Stimulated activated CD4-positive, alpha-beta T cell treated with anti-CD3 and anti-CD28 coated beads, Interleukin-1b, Interleukin-23, amount 100 ng/mL, for 4 hours (primary cell): ENCODE measurements at places on chromosomes 6 and 20.

GRCh38 chr6:71433441-71433840, 144.8 kb downstream of the OGFRL1 start:
- DNase-seq = no peak

- DNase-seq = no peak
These were observed 297.5 kb downstream of the SOX4 start for GRCh38 chr6:21891080-21891479.

GRCh38 chr6:150426198-150426597, 57.4 kb downstream of the IYD start:
- no peak for DNase-seq

DNA sequence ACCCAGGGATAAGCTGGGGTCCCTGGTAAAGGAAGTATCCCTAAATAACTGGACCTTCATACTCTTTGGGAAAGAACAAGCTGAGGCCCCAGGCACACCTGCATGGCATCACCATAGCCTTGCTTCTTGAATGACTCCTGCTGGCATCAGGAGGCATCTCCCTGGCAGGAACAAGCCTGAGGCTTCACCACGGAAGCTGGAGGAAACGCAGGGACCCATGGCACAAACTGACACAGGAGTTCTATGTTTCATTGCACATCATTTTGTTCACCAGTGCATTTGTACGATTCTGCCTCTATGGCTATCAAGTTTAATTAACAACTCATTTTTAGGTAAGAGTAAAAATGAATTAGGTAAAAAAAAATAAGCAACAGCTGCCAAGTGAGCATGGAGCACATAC, 619 bp upstream of the PDE7B start:
- DNase-seq = no peak

DNA sequence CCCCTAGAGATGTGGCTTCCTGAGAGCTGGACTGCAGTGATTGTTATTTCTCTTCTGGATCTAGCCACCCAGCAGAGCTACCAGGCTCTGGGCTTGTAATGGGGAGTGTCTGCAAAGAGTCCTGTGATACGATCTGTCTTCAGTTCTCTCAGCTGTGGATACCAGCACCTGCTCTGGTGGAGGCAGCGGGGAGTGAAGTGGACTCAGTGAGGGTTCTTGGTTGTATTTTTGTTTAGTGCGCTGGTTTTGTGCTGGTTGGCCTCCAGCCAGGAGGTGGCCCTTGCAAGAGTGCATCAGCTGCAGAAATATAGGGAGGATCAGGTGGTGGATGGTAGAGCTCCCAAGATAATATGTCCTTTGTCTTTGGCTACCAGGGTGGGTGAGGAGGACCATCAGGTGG, 33.7 kb downstream of the PAX1 start:
- DNase-seq = no peak

DNA sequence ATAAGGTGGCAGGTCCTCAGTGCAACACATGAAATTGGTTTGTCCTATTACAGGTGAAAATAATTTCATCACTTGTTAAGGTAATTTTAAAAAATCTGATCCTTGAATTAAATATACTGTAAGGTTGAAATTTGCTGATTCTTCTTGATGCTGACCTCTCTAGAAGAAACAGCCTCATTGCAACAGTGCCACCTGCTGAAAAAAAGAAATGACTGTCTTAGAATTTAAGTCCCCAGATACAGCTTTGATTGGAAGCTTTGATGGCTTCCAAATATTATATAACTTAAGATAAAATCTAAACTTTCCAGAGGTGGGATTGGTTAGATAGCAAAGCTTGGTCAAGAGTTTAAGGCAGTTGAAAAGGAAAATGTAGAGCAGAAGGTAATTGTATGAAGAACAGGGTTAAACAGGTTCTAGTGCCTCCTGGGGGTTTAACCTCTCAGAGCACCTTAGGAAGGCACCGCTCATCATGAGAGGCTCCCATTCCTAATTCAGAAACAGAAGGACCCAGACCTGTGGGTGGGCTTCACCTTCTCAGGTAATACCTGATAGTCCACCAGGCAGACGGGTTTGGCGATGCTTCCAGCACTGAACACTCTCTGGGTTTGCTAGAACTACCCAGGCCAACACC, 401.0 kb downstream of the PAX1 start:
- no peak for DNase-seq

GRCh38 chr6:144219056-144219685, 66.0 kb upstream of the UTRN start:
- no peak for DNase-seq

DNA sequence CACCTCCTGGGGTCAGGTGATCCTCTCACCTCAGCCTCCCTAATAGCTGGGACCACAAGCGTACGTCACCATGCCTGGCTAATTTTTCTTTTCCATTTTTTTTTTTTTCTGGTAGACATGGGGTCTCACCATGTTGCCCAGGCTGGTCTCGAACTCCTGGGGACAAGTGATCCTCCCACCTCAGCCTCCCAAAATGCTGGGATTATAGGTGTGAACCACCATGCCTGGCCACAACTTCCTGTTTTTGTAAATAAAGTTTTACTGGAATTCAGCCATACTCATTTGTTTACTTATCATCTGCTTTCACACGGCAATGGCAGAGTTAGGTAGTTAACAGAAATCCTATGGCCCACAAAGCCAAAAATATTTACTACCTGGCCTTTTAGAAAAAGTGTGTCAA, 7.8 kb upstream of the RUNX2 start:
- no peak for DNase-seq

DNA sequence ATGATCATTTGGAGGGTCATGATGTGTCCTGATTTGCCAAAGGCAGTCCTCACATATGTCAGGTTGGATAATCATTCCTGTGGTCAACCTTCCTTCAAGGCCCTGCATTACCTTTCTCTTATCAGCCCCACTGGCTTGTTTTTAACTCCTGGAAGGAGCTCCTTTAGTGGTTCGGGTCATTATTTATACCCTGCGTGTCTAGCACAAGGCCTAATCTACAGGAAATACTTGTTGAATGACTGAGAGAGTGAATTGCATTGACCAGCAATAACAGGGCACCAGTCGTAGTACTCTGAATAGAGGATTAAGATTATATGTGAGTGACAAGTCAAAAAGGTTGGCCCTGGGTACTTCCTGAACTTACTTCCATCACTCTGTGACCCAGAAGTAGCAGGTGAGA, 4.5 kb downstream of the HIVEP2 start:
- DNase-seq = no peak

- no peak for DNase-seq
These were observed 165.2 kb upstream of the AGPAT4 start for GRCh38 chr6:161439093-161439492.

- DNase-seq = no peak
These were observed 3.5 kb upstream of the DDR1 start for GRCh38 chr6:30880698-30881252.

DNA sequence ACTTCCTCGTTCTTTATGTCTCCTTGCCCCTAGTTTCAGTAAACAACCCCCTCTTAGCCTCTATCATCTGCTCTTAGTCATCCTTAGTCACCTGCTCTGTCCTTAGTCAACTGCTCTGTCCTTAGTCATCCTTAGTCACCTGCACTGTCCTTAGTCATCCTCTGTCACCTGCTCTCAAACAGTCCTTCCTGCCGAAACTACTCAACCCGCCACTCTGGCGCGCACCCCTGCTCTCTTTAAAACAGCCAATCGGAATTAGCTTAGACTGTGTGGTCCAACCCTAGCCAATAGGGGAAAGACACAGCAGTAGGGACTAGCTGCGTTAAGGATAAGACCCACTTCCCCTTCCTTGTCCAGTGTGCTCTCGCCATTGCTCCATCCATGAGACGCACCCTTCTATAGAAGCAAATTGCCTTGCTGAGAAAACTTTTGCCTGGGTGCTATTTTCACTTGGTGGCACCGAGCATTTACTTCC, 73.9 kb downstream of the BACH2 start:
- peak; percentile 51 for DNase-seq

DNA sequence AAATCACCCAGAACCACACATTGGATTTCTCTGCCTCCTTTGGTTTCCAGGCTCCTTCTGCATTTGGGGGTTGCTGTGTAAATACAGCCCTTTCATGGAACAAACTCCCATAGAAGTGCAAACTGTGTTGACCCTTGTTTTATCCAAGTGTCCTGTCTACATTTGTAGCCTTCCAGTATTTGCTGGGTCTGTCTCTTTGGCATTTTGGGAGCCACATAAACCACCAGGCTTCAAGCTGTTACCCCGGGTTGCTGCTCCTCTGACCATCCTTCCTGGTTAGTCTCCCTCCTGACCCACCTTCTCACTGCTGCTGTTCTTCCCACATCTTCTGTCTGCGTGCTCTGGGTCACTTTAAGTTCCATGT, 7.6 kb upstream of the MTHFD1L start:
- DNase-seq = no peak

DNA sequence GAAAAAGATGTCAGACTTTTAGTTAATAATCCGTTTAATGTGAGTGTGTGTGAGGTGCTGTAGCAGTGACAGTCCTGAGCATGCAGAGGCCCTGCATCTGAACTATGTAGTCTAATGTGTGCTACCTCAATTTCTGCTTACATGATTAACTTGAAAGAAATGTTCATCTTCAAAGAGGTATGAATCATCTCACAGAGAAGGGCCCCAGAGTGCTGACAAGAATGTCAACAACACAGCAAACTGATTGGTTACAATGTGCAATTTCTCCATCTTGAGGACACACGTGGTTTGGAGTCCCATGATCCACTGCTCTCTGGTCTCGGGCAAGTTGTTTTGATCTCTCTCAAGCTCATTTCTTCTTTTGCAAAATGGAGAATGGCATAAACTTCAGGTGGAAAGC, 61.7 kb upstream of the EMILIN3 start:
- DNase-seq = peak; percentile 9

DNA sequence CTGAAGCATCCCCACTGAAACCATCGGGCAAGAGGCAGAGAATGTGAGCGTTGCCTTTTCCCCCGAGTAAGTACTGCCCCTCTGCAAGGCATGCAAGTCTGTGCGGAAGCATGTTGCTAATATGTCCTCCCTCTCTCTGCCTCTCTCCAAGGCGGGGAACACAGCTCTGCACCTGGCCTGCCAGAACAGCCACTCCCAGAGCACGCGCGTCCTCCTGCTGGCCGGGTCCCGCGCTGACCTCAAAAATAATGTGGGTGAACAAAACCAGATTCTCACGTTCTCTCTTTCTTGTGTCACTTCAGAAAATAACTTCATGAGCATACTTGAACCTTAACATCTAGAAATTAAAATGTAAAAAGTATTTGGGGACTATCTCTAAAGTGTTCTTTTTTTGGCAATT, 26.4 kb downstream of the LYRM2 start:
- no peak for DNase-seq

DNA sequence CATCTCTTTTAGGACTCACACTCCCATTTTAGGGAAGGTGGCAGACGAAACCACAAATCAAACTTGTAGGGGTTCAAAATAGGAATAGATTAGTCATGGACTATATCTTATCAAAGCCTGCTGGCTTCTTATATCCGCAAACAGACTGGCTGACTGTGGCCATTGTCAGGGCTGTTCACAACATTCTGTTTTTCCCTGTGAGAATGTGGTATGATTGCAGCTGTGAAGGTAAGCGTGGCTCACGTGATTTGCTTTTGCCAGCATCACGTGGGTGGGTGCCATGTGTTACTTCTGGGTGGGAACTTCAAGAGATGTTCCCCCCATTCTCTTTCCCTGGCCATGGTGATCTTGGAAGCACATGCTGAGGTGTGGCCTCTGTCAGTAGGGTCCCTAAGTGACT, 5.9 kb downstream of the IP6K3 start:
- no peak for DNase-seq

- no peak for DNase-seq
These were observed 13.4 kb downstream of the PHIP start for GRCh38 chr6:79064635-79065034.

DNA sequence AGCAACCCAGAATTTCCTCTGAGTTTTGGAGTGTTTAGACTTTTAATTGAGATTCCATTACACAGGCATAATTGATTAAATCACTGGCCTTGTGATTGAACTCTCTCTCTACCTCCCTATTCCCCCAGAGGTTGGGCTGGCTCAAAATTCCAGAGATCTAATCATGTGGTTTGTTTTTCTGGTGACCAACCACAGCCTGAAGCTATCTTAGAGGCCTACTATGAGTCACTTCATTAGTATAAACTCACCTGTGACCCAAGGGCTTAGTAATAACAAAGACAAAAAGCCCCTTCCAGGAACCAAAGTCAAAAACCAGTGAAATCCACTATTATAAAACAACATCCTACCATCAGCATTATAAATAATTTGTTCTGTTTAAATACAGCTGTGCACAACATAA, 992.5 kb upstream of the CITED2 start:
- no peak for DNase-seq

DNA sequence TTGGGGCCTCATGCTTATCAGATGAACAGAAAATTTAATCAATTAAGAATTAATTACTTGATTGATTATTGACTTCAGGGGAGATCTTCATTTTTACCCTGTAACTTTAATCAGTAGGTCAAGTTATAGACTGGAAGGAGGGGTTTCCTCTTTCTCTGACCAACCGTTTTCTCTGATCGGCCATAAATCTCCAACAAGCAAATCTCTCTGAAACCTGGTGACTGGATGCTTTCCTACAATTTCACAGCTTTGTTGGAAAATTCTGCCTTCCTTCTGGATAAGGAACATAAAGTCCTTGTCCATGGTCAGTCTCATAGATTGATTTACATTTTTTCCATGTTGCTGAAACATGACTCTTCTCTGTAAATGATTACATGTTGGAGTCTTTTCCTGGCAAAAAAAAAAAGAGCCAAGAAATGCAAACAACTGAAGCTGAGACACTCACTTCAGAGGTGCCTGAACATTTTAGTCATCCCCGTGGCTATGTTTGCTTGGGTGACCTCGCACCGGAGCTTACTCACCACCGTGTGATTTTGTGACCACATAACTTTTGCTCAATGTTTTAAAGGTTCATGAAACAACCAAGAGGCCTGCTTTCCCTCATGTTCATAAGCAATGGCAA, 31.0 kb downstream of the IRF4 start:
- DNase-seq = no peak

- DNase-seq = no peak
These were observed 28.8 kb upstream of the NHSL1 start for GRCh38 chr6:138528137-138528536.

DNA sequence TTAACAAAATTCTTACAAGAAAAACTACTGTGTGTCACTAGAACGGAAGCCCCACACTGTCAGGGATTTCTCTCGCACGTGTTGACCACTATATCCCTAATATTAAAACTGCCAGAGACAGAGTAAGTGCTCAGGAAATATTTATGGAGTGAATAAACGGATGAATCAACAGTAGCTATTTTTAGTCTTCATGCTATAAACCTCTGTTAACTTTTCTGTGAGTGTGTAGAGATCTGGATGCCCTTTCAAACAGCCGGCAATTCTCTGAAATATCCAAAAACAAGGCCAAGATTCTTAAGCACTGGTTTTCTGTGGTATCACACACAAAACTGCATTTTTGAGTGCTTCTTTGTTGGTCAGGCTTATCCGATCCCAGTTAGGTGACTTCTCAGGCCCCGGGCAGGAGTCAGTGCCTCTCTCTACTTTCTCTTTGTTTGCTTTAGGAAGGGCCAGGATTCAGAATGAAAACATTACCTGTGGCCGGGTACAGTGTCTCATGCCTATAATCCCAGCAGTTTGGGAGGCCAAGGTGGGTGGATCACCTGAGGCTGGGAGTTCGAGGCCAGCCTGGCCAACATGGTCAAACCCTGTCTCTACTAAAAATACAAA, 15.7 kb downstream of the ATP9A start:
- no peak for DNase-seq
